HEK293T (cell line): ENCODE measurements at places on chromosomes 13 and 19.

DNA sequence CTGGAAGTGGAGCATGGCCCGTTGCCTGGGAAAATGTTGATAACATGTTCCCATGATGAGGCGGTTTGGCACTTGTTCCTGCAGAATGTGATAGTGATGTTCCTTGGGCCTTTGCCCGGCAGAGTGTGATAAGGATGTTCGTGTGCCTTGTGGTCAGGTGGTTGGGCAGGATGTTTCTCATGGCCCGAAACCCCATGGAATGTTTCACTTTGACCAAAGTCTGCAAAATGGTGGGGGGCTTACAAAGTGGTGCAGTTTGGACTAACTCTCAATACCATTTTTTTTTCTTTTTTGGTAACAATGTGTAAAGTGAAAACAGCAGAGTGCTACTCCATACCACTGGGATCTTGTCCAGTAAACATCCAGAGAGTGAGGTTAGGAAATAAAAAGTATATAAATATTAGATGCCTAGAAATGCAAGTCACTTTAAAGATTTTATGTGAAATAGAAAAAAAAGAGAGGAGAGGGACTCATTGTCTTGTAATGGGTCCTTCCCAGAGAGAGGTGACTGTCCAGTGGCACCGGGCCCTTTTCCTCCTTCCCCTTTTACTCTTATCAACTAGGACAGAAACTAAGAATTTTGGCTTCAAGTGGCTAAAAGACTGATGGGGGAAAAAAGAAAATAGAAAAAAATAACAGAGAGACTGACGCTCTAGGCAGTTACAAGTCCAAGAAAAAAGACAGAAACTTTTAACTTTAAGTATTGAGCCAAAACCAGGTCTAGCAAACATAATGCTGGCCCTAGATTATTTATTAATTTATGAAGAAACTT lies 5.7 kb downstream of the FPR3 start:
- DNase-seq = no peak

DNA sequence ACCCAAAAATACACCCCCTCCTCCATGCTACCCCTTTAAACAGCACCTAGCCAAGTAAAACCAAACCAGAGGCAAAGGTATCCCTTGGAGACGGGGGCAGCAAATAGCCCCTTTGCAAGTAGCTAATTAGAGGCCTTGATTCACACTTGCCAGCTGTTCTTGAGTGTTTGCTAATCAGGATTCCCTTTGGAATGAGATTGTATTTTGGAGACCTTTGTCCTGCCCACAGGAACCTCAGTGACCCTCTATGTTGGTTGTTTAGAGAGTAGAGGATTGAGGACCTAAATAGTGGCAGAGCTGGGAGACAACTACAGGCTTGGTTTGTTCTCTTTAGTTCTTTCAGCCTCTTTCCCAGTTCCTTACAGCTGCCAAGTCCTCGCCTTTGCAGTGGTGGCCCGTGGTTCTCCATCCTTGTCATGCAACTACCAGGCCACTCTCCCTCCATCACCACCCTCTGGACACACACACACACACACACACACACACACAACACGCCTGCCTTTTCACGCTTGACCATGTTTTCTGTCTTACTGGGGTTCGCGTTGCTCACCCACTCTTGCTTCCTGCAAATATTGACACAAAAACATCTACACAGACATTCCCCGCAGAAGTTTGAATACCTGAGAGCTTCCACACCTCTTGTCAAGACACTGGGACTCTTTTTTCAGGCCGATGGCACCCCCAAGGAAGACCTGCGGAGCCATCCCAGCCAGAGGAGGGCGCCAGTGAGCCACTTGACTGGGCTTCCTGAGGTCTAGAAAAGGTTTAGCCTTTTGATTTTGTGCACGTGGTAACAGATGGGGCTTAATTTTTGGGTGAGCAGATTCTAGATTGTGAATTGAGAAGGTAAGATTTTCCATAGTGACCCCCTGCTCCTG lies 80.0 kb upstream of the GPR183 start:
- peak; percentile 62 for DNase-seq

DNA sequence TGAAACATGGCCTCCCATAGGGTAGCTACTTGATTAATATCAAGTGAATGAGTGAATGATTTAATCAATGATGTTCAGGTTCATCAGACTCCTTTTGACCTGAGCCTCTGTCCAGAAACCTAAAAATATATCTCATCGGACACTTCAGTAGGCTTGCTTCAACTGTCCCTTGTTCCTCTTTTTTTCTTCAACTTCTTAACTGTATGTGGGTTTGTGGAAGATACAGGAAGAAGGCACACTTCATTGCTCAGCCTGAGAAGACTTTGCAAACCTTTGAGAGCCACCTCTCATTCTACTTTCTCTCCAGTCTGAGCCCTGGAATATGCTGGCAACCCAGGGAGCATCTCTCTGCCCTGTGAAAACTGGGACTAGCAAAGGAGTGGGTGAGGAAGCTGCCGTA lies 557.0 kb downstream of the FGF9 start:
- DNase-seq = no peak

DNA sequence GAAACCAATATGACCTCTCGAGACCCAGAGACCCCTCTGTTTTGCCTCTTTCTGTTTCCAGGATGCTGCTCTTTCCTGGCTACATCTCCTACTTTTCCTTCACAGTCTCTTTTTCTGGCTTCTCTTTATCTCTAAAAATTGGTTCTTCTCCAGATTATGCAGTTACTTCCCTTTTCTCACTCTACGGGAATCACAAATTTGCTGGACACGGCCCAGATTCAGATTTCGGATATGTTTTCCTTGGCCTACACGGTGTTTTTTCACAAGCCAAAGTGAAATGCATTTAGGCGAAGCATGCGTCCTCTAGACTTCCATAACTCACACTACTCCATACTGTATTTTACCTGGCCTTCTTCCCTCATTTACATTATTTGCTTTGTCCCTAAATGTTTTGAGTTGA lies 214.7 kb upstream of the MIR17HG start:
- no peak for DNase-seq

GRCh38 chr19:41784743-41785142 lies 11.6 kb upstream of the CEACAM3 start:
- no peak for DNase-seq

DNA sequence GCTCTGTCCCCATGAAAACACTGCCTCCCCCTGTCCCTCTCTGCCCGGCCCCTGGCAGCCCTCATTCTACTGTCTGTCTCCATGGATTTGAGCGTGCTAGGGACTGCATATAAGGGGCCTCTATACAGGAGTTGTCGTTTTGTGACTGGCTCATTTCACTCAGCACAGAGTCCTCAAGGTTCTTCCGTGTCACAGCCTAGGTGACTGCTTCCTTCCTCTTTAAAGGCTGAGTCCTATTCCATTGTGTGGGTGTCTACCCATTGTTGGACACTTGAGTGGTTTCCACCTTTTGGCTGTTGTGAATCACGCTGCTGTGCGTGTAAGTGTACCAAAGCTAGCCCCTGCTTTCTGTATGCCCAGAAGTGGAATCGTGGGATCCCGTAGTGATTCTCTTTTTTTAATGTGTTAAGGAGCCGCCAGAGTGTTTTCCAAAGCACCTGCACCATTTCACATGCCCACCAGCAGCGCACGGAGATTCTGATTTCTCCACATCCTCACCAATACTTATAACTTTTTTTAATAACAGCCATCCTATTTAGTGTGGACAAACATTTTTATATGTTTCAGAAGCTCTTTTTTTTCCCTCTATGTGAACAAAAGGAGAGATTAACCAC lies 116.7 kb downstream of the COL4A2 start:
- DNase-seq = no peak

DNA sequence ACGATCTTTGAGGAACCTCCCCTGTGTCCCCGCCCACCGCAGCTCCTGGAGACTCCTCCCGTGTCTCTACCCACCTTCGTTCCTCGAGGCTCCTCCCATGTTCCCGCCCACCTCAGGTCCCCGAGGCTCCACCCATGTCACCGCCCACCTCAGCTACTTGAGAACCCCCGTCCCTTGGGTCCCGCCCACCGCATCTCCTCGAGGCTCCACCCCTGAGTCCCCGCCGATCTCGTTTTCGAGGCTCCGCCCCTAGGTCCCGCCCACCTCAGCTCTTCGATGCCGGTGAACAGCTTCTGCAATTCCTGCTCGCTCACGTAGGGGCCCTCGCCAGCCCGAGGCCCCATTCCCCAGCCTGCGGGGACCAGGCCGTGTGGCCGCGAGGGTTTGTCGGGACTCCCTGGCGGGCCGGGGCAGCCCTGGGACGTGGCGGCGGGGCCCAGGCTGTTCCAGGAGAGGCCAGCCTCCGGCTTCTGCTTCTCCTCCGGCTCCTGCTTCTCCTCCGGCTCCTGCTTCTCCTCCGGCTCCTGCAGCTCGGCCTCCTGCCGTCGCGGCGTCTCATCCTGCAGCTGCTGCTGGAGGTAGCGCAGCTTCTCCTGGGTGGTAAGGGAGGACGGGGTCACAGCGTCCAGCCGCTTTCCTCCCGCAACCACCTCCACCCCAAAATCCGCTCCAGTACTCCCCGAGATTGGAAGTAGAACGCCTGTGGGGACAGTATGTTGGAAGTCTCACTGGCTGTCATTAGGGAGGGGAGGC lies 16.7 kb downstream of the TSKS start:
- DNase-seq = peak; percentile 98

DNA sequence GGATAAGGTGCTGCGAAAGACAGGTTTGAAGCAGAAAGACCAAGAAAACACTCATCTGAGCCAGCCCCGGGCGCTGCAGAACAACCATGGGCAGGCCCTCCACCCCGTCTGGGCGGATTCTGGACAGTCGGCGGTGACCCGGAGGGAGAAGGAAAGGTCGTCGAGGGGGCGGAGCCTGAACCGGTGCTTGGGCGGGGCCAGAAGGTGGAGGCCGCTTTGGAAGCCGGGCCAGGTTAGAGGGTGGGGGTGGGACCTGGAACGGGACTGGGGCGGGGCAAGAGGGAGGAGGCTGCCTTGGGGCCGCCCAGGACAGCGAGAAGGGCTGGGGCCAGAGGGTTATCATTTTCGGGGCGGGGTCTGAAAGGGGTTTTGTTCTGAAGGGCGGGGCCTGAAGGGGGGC lies 5.0 kb upstream of the ZNF765 start:
- DNase-seq = no peak

- DNase-seq = no peak
These were observed 971.6 kb upstream of the MIR17HG start for GRCh38 chr13:90375851-90376250.

DNA sequence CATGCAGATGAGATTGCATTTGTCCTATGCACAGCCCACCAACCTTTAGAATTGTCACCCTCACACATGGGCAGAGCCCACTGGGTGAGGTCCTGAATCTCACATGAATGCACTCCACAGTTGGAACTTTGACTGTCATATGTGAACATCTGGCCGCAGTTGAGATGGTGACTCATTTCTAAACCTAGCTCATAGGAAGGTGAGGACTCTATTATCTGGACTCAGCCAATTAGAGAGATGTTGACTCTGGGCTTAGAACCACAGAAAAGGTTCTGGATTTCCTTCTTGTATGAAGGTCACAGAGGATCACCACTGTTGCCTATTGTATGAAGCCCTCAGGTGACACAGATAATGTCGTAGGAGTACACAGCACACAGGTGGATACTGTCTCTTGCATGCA lies 25.6 kb upstream of the ZNF681 start:
- no peak for DNase-seq

GRCh38 chr13:79194272-79194671 lies 211.8 kb downstream of the RBM26 start:
- no peak for DNase-seq

GRCh38 chr19:50818859-50819472 lies 4.6 kb downstream of the KLK1 start:
- no peak for DNase-seq

DNA sequence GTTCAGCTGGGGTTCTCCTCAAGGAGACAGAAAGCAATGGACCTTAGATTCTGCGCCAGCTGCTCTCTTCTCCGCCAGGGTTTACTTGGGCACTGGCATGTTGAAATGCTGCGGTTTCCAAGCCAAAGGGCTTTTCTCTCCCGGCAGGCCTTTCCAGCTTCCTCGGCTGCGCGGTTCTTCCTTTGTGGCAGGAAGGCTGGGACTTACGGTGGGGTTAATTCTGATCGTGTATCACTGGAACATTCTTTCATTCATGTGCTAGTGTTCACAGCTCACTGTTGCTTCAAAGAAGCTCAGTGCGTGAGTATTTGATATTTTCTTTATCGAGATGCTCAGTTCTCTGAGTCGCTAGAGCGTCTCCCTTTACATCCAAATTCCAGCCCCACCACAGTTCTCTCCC lies 723.2 kb downstream of the UQCRFS1 start:
- no peak for DNase-seq

GRCh38 chr19:45994456-45994997 lies 740 bp upstream of the CCDC61 start:
- DNase-seq = no peak

DNA sequence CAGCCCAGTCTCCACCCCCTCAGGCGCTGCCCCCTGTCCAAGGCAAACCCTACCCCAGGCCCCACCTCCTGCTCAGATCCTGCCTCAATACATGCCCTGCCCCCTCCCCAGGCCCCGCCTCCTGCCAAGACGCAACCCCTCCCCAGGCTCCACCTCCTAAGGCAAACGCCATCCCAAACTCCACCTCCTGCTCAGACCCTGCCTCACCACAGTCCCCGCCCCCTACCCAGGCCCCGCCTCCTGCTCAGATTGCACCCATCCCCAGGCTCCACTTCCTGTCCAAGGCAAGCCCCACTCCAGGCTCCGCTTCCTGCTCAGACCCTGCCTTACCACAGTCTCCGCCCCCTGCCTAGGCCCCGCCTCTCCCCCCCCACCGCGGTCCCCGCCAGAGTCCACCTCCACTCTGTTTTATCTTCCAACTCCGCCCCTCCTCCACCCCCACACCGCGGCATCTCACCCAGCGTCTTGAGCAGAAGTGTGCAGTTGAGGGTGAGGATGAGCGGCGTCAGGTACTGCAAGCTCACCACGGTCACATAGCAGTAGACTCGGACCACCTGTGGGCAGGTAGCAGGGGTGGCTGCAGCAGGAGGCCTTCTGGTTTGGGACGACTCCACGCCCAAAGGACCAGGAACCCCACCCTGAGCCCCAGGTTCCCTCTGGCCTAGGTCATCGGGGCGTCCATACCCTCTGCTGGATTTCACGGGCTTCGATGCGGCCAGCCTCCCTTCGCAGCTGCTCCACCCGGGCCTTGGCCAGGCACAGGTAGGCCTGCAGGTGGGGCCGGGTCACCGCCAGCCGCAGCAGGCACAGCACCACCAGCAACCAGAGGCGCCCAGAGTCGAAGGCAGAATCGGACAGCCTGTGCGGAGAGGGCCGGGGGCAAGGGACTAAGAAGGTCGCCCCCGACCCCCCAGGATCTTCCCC lies 17.7 kb downstream of the TMEM161A start:
- peak; percentile 95 for DNase-seq

DNA sequence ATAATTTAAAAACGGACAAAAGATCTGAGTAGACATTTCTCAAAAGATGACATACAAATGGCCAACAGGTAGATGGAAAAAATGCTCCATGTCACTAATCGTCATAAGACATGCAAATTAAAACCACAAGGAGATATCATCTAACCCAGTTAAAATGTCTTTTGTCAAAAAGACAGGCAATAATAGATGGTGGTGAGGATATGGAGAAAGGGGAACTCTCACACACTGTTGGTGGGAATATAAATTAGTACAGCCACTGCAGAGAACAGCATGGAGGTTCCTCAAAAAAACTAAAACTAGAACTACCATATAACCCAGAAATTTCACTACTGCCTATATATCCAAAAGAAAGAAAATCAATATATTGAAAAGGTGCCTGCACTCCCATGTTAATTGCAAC lies 37.9 kb downstream of the OR10H4 start:
- no peak for DNase-seq

- no peak for DNase-seq
These were observed 44.9 kb downstream of the MYO16 start for GRCh38 chr13:108674346-108674745.

GRCh38 chr13:65966991-65967451 lies 1263.1 kb downstream of the PCDH9 start:
- DNase-seq = peak; percentile 79

GRCh38 chr13:80498433-80498832 lies 157.5 kb upstream of the SPRY2 start:
- DNase-seq = no peak
